ENCODE measurements at places on chromosomes 2 and 18.

GRCh38 chr2:39772086-39772811, 6.8 kb downstream of the THUMPD2 start:
- DNase-seq: no peak

DNA sequence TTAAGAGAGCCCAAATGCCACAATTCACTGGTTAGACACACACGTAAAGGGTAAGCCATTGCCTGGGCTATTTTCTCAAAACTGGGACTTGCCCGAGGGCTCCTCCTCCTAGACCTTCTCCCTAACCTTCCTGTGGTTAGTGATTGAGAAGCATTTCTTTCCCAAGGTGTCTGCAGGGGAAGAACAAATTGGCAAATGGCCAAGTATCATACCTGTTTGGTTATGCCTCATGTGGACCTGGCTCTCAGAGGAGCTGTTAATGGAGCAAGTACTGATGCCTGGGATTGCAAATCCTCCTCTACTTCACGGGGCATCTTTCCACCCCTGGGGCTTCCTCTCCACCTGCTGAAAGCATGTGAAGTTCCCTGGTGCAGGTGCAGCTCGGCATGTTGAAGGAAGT, 187.5 kb upstream of the CYRIA start:
- DNase-seq: no peak

DNA sequence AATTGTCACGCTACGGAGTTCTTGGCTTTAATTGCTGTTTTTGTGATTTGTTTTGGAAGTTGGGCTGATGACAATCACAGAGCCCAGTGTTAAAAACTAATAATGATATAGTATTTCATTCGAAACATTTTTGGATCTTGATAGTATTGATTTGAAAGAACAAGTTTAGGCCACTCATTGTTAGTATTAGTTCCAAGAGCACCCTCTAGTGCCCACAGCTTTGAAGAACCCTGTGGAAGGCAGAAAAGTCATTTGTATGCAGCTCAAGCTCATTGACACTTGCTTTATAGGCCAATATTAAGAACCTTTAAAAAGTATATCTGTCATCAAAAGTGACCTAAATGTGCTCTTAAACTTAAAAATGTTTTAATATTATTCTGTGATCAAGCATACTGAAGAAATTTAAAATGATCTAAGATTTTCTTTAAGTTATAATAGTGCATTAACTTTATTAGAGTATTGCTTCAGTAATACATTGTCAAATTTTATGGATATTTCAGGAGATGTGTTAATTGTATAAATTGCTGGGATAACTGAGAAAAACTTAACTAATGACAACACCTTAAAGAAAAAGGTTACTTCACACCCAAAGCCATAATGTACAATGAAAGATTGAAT, 191.0 kb downstream of the GRB14 start:
- DNase-seq: no peak

DNA sequence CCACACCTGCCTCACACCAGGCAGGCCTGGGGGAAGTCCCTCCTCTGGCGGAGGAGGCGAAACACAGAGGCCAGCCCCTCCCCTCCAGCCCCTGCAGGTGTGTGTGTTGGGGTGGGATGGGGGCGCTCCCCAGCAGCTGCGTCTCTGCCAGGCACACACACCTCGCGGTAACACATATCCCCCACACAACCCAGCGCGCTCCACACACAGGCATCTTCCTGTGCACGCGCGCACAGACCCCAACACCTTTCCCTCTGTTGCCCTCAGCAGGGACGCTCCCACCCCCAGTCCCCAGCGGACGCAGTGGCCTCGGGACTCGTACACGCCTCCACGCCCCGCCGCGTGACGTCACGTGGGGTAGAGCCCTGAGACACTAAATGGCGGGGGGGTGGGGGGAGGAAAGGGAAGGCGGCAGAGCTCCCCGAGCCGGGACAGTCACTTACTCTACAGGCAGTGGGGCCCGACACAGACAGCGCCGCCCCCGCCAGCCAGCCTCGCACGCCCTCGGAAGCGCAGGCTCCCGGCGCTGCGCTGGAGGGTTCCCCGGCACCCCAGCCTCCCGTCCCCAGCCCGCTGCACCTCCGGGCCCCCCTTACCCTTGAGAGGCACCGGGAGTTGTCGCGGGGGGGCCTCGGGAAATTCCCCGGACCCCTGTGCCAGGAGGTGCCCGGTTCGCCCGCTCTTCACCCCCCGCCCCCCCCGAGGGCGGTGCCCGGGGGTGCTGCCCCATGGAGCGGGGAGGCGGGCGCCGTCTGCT, at the start of gene WNT10A:
Gene WNT10A (plus strand): TSS at position 751 of the 757 bp plus-strand sequence. CDS start 144 bp downstream, outside the sequence.
- peak; percentile 82 for DNase-seq

DNA sequence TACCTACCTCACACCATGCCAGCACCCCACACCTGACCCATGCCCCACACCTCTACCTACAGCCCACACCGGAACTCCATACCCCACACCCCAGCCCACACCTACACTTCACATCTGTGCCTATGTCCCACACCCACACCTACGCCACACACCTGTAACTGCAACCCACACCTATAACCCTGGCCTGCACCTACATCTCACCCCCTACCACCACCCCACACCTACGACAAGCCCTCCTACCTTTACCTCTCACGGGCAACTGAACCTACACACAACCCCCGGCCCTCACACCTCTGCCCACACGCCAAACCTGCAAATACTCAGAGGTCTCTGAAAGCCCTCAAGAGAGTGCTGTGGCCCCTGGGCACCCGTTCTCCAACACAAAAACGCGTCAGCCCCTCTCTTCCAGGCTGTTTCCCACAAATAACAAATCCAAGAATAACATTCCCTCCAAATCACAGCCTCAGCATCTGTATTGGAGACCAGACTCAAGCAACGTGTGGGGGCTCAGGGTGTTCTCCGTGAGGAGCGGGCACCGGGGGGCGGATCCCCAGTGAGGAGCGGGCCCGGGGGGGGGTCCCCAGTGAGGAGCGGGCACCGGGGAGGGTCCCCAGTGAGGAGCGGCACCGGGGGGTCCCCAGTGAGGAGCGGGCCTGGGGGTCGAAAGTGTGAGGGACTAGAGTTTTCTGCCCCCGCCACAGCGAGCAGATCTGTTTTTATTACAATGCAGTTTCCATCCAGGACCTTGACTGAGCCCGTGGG, 33.4 kb downstream of the SLC66A2 start:
- no peak for DNase-seq

DNA sequence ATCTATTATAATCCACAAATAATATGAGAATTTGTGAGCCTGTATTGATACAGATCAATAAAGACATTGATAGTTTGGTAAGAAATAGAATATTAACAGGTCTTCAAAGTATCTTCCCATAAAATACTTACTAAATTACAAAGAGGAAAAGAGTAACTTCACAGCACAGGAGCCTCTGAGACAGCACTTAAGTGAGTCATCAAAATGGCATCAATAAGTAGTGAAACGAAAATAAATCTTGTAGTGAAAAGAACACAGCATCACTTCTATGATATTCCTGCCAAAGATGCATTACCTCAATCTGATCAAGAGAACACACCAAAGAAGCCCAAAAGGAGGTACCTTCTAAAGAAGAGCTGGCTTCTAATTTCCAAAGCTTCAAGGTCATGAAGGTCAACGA, 116.4 kb downstream of the CBLN2 start:
- no peak for DNase-seq
